ENCODE measurements at places on chromosomes 12 and 14.

DNA sequence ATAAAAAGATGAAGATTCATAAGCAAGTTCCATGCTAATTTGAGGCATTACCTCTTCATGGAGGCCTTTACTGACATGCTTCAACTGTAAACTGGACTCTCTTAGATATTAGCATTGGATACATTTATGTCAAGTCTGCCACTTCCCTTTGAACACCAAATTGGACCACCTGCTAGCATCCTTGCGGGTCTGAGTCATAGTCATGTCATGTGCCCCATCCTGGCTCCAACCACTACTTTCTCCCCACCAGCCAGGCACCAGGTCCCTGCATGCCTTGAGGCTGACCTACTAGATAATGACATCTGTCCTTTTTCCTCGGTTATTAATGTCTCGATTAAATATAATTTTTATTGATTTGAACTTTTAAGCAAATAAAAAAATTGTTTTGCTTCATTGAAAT is 32.9 kb upstream of the EEA1 start:
- DNase-seq = no peak

DNA sequence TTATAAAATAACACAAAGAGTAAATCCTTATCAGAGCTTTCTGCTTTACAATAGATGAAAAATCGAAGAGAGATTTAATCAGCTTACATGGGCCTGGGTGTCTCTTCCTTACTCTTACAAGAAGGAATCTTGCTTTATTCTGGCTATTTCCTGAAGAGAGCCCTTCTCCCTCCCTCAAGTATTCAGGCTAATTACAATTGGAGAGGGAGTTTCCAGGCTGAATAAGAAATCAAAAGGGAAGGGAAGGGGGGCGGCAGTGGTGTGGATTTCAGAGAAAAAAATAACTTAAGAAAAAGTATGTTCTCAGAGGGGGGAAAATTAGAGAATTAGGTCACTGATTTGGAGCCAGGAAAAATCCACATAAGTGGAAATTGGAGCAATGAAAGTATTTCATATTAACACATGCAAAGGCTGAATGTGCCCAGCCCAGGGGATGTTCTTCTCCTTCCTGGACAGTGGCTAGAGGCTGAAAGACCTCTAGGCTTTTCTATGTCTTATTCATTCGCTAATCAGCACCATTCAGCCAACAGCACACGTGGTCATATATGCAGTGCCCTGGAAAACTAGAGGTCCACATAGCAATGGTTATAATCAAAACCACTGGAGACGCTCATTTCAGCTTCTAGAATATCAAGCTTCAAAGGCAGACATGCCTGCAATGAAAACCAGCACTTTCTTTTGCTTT is 158.9 kb upstream of the BTG1 start:
- DNase-seq = no peak

- no peak for DNase-seq
Measured at GRCh38 chr14:23665302-23666016, 29.3 kb downstream of the DHRS2 start.

- DNase-seq = no peak
Measured at GRCh38 chr12:57707250-57707649, 13.3 kb downstream of the OS9 start.

- DNase-seq = no peak
Measured at GRCh38 chr14:100674897-100675619, 51.6 kb upstream of the DLK1 start.

DNA sequence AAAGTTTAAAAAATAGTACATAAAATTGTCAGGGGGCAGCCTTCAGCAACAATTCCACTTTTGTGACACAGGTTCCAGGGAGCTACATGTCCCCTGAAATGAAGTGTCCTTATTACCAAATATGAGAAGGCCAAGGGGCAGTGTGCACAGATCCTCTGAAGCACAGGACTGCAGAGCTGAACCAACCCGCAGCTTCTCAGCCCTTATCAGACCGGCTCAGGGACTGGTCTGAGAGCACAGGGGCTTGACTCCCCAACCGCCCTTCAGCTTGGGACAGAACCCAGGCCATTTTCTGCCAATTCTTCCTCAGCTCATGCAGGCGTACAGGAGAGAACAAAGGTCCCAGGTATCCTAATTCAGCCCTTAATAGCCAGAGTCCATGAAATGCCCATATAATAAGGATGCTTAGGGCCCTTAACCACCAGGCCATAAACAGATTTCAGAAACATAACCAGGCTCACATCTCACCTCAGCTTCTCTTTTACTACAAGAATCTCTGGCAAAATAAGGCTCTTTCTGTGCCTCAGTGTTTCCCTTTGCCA is 221.3 kb downstream of the ANO2 start:
- DNase-seq = no peak

DNA sequence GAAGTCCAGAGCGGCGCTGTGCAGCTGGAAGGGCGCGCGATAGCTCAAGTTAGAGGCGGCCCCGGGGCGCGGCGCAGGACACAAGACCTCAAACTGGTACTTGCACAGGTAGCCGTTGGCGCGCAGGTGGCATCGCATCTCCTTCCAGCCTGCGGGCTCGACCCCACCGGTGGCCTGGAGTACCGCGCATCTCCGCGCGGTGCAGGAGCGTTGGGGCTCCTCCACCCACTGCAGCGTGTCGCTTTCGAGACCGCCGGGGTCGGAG is 553 bp downstream of the CLEC14A start:
- DNase-seq = no peak

DNA sequence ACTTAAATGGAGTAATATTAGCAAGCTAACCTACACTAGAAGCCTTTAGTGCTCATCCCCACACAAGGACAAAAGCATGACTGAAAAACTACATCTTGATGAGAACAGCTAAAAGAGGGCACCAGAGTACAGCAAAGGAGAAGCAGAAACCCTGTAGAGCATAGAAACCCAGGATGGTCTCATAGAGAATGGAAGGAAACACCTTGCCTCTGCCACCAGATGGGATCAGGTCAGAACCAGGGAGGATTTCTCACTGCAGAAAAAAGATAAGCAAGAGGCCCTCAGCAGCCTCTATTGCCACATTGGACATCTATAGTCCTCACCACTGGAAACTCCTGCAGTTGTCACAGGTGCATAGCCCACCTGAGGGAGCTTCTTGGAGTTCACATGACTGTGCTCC is 13.6 kb upstream of the ZNF705A start:
- DNase-seq = no peak

DNA sequence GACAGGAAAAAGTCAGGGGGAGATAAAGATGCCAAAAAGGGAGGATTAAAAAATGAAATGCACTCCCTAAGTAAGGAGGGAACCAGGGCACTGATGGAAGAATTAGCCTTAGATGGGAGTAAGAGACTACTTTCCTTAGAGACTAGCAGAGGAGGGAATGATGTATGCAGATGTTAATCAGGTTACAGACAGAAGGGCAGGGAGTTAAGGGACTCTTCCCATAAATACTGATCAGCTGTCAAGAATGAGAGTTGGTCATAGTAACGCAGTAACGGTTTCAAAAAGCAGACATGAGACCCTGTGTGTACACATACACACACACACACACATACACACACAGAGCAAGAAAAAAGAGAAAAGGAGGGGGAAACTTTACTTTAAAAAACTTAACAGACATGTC is 93.4 kb downstream of the PHLDA1 start:
- DNase-seq = no peak

DNA sequence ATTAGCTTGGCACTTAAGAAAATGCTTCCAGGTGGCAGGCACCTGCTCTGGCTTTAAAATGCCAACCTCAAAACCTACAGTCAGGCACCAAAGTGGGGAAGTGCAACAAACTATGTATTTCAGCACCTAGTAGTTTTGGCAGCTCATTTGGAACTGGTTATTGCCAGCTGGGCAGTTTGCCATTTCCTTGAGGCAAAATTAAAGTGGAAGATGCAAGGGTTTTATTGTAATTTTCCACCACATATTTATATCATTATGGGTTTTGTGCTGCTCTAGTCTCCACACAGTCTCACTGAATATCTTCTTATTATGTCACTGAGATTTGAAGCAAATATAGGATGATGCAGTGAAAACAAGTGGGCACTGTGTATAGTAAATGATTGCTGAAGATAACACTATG is 117.0 kb downstream of the PRKD1 start:
- no peak for DNase-seq

DNA sequence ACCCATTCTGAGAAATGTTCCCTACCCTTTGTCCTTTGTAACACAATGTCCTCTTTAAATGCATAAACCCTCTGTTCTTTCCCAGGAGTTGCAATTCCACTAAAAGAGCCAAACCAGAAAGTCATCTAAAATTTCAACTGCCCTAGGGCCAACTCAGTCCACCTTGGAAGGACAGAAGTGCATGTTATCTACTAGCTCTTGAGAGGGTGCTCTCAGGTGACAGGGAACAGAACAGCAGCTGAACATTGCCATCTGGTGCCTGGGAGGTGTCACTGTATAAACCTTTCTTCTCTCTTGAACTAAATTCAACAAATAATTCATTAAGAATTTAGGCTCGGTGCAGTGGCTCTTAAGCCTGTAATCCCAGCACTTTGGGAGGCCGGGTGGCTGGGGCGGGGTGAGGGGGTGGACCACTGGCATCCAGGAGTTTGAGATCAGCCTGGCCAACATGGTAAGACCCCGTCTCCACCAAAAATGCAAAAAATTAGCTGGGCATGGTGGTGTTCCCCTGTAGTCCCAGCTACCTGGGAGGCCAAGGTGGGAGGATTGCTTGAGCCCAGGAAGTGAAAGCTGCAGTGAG is 10.3 kb upstream of the FERMT2 start:
- DNase-seq = peak; percentile 57

DNA sequence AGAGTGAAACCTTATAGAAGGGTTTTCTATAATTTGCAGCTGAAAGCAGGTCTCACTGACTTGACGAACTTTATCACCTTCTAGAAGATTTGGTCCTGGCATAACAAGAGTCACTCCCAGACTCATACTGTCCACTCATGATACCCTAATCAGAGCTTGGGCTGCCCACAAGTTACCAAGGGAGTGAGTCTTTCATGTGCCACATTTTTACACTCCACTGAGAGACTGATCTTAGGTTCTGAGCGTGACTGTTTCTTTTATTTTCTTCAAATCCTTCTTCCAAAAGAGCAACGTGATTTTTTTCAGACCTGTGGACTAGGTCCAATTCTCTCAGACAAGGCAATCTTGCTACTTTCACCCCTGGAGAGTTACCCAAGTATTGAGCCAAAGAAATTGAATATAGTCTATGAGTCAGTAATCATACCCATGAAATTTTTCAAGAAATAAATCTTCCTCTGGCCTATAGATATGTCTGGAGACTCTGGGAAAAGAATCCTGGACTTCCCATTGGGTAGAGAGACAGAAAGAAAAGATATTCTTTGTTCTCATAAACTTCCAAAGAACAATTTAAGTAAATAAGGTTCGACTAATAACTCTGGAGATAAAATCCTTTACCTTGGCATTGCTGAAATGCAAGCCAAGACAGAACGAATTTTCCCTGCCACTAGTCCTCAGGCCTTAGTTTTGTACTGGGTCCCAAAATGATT is 26.9 kb downstream of the SIX1 start:
- DNase-seq = no peak

- no peak for DNase-seq
Measured at GRCh38 chr12:26195641-26196420, 458 bp downstream of the SSPN start.

DNA sequence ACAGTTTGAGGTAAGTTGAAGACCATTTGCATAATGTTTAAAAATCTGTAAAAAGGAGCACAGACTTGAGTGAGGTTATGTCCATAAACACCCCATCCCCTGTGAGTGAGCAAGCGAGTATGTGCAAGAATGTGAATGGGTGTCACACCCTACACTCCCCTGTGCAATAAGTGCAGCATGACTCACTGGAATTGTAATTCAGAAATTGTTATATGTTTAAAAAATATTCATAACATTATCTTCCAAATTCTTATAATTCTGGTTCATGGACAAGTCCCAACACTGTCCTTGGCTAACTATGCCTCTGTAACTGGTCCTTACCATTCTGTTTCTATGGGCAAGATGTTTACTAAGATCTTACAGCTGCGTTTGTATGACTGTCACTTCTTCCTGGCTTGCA is 207.8 kb upstream of the FAR2 start:
- DNase-seq = no peak

DNA sequence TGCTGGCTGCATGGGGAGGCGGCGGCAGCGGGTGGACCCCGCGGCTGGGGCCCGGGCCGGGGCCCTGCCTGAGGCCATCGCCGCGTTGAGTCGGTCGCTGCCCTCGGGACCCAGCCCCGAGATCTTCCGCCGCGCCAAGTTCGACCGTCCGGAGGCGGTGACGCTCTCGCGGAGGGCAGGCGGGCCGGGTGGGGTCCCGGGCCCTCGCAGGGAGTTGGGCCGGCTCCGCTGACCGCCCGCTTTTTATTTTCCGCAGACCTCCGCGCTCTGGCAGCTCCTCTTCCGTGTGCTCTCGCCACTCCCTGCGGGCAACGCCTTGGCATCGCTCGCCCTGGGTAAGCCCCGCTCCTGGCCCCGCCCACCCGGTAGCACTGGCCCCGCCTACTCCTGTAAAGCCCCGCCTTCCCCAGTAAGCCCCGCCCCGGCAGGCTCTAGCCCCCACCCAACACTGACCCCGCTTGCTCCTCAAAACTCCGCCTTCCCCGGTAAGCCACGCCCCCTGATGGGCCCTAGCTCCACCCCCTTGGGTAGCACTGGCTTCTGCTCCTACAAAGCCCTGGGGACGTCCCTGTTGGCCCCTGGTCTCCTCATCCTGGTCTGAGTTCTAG is 424 bp downstream of the TEDC1 start:
- DNase-seq = peak; percentile 95
